ENCODE measurements at places on chromosomes 2 and 18.

DNA sequence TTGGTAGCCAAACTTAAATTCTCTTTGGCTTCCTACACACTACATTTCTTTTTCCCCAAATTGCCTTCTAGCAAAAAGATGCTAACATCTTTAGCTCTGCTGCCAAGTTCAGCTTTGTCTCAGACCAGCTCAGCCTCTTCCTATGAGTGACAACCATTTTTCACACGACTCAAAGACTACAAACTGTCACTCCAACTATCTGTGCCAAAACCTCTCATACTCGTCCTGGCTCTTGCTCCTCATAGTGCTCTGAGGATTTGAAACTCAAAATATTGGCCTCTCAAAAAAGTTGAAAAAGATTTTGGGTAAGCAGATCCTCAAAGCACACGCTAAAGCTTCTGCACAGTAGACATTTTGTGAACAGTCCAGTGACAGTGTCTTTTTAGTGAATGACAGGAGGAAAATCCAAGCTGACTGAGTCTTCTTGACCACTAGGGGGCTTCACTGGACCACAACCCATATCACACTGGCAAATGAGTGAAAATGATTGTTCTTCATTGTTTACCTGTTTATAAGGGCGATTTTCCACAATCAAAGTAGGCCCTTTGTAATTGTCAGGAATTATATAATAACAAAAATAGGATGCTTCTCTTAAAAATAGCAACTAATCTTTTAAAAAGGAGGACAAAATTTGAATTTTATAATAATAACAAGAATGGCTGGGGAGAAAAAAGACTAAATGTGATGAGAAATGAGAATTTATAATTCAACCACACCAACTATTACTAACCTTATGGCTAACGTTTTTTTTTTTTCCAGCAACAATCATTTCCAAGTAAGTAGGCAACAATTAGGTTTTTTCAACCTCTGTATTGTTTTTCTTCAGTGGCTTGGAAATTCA lies 85.5 kb upstream of the PGAP1 start:
- DNase-seq = peak; percentile 4

GRCh38 chr2:43743706-43744105 lies 30.1 kb upstream of the DYNC2LI1 start:
- DNase-seq = no peak

DNA sequence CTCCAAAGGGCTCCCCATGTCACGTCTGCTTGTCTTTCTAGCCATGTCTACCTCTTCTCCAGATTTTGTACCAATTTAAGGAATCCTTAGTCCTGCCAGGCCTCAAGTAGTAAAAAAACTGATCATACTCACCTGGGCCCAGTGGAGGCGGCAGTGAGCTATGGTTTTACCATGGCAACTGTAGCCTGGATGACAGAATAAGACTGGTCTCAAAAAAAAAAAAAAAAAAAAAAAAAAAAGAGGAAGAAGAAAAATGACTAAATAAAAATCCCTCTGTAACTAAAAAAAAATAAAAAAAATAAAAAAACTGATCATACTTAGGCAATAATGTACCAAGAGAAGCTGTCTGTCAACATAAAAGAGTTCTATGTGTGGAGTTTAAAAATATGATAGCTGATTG lies 221.6 kb downstream of the NR4A2 start:
- peak; percentile 0 for DNase-seq

GRCh38 chr2:190379249-190379964 lies 28.7 kb upstream of the MFSD6 start:
- DNase-seq = no peak

DNA sequence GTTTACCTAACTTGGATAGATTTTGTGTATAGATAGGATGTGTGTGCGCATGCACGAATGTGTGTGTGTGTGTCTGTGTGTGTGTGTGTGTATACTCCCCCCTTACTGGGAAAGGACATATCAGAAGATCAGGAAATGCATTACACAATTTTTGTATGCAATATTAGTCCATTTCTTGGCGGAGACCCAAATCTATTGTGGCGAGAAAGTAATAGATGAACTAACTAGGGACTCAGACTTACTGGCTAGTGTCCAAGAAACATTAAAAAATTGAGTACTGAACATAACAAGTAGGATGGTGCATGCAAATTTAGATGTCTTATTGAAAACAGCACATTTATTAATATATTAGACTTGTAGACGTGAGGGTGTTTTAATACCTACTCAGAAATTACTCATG lies 1036.5 kb upstream of the FANCL start:
- no peak for DNase-seq

DNA sequence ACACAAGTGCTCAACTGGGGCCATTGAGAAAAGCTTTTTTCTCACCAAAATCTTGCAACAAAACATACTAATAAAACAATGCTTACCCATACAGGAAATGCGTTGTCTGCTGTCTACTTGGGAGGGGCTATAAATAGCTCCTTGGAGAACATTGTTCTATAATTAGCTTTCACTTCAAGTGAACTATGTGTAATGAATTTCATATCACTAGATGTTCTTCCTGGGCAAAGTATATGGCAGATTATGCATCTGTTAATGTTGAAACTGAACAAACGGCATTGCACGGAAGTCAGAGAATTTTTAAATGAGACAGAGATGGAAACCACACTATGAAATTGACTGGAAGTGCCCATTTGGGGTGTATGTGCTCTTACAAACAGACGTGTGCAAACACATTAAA lies 6.4 kb upstream of the NPAS2 start:
- no peak for DNase-seq

DNA sequence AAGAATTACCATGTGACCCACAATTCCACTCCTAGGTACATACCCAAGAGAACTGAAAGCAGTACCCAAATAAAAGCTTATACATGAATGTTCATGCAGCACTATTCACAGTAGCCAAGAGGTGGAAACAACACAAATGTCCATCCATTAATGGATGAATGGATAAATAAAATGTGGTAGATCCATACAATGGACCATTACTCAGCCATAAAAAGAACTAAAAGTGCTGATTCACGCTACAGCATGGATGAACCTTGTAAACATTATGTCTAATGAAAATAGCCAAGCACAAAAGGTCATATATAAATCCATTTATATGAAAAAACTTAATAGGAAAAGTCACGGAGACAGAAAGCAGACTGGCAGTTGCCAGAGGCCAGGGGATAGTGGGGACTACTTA lies 23.6 kb upstream of the ZFP36L2 start:
- no peak for DNase-seq

DNA sequence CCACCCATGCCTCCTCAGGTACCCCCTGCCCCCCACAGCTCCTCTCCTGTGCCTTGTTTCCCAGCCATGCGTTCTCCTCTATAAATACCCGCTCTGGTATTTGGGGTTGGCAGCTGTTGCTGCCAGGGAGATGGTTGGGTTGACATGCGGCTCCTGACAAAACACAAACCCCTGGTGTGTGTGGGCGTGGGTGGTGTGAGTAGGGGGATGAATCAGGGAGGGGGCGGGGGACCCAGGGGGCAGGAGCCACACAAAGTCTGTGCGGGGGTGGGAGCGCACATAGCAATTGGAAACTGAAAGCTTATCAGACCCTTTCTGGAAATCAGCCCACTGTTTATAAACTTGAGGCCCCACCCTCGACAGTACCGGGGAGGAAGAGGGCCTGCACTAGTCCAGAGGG lies 803 bp upstream of the DES start:
- no peak for DNase-seq

DNA sequence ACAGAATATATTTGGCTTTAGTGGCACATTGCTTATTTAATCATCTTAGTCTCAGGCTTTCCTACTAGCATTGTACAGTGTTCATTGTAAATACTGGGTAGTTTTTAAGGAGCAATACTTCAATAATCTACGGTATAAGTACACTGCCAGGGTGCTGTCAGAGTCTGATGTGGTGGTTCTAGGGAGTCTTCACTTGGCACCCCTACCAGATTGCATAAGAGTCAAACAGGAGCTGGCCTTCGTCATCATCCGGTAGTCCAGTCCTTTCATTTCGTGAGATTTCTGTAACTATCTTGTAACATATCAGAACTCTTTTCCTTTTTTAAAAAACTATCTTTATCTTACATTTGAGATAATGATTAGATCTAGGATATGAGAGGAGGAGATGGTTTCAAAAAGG lies 91.1 kb downstream of the ZNF532 start:
- DNase-seq = no peak

DNA sequence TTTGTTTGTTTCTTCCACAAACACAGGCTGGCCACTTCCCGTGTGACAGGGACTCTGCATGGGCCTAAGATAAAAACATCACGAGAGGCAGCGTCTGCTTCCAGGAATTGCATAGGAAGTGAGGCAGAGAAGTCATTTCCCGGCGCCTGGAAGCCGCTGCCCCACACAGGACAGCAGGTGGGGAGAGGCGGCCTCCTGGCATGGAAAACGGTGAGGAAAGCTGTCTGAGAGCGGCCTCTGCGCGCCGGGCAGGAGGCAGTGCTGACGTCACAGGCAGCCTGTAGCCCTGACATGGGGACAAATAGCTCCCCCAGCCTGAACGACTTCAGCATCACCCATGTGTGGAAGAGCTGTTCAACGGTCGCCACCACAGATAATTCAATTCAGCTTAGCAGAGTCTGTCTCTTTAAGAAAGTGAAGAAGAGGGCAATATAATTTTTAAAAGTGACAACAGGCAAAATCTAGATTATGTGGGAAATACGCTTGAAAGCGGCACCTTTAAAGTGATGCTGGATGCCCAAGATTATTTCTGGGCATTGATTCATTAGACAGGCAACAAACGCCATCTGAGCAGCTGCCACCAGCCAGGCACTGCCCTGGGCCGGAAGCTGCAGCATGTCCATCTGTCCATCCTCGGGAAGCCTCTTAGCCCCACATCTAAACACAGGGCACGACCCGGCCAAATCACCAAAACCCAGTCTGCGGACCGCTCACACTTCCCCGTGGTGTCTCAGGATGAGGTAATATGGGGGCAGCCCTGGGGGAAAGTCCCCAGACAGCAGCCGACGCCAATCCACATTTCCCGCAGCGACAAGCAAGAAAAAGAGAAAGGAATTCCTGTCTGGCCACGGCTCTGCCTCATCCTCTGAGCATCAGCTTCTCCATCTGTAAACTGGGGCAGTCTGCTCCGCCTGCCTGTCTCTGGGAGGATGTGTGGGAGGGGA lies 138.9 kb downstream of the PXDN start:
- no peak for DNase-seq

GRCh38 chr2:213425618-213426017 lies 141.4 kb downstream of the SPAG16 start:
- DNase-seq = no peak

DNA sequence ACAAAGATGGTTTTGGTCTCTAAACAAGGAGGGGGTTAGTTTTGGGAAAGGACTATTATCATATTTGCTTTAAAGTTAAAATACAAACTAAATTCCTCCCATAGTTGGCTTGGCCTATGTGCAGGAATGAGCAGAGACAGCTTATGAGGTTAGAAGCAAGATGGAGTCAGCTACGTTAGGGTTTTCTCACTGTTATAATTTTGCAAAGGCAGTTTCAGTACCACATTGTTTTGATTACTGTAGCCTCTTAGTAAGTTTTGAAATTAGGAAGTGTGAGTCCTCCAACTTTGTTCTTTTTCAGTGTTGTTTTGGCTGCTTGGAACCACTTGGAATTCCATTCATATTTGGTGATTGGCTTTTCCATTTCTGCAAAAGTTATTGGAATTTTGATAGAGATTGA lies 23.4 kb downstream of the LCLAT1 start:
- DNase-seq = no peak

GRCh38 chr2:109256111-109256510 lies 127.1 kb downstream of the SH3RF3 start:
- no peak for DNase-seq

- DNase-seq = no peak
Observed at GRCh38 chr2:234493796-234494195, 3.1 kb downstream of the ARL4C start.

DNA sequence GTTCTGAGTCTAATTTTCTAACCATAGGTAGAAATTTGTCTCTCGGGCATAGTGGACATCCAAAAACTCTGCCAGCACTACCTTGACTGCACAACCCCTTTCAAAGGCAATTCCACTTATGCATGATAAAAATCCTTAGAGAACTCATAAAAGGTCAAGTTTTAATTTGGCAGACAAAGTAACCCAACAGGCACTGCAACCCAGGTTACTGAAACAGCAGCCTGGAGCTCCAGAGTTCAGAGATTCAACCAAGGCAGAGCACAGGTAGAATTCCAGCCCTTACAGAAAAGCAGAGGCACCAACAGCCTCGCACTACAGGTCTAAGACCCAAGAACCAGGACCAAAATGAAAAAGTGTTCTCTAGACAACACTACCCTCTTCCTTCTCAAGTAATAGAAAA lies 1.8 kb downstream of the DTNB start:
- no peak for DNase-seq

DNA sequence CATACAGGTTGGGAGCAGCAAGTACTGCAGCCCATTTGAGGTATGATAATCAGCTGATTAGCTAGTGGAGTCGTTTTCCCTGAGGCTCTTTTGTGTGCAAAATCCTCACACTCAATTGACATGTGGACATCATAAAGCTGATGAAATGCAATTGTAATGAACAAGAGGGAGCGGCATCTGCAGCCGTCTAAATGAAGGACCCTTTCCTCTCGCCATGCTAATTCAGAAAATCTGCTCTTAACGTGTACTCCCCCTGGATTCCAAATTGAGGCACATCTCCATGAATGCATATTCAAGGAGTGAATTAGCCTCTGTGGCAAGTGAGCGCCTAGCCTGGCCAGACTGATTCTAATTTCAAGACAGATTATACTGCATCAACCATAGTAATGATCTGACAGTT lies 260.9 kb upstream of the ATP5MC3 start:
- DNase-seq = no peak

DNA sequence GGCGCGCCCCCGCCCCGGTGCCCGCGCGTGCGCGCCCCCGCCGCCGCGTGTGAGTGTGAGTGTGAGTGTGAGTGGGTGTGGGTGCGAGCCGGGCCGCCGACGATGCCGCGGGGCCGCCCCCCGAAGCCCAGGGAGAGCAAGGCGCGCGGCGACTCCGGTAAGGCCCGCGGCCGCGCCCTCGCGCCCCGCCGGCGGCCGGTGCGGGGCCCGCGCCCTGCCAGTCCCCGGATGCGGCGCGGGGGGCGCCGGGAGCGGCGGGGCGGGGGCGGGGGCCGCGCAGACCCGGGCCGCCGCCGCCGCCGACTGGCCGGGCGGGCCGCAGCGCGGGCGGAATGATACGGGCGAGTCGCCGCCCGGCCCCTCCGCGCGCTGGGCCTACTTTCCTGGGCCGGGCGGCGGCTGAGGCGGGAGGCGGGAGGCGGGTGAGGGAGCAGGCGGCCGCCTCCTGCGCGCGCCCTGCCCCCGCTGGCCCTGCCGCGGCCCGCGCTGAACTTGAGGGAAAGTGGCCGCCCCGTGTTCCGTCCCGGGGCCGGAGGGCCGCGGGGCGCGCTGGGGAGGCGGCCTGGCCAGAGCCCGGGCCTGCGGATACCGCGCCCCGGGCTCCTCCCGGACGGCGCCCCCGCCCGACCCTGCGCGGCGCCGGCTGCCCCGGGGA lies at the start of gene ZNF236:
ZNF236 (plus strand) TSS at position 52 of the 655 bp plus-strand sequence; CDS start at position 103, 51 bp downstream.
- DNase-seq = peak; percentile 72

DNA sequence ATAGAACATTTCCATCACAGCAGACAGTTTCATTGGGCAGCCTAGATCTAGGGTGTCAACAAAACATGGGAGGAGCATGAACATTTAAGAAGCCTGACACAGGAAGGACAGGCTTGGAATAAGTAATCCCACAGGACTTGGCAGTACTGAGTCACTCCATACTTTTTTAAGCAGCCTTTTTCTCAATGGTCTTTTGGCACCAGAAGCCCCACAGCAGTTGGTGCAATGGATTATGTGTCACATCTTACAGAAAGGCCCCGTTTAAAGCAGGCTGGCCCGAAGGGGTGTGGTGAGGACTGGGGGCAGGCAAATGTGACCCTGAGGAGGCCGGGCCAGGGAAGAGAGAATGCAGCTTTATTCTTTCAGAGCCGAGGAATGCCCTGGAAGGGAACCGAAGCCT lies 26.6 kb downstream of the SPTBN1 start:
- DNase-seq = no peak

GRCh38 chr18:6382963-6383362 lies 31.7 kb downstream of the L3MBTL4 start:
- DNase-seq = no peak

All from effector memory CD8-positive, alpha-beta T cell (primary cell).